Spinal cord (tissue), 10 donors: ENCODE measurements at places on chromosomes 5 and 9. TPM values are rescaled to one million over a fixed set of nuclear protein-coding genes. Genes with fewer than 3 reads are reported as not detected.
A peak's percentile ranks its signal among the peaks of the same experiment; 100 is the strongest.

CER1 gene
- 0.72 TPM for total RNA-seq

ITK gene
- 0.06 TPM for total RNA-seq

F2RL1 gene
- total RNA-seq: 5.3 TPM

- DNase-seq: no peak
Observed at GRCh38 chr9:341634-342421, 127.2 kb downstream of the DOCK8 start.

GRCh38 chr5:171580502-171581265, 161.2 kb downstream of the FGF18 start:
- peak; percentile 89 for DNase-seq

DNA sequence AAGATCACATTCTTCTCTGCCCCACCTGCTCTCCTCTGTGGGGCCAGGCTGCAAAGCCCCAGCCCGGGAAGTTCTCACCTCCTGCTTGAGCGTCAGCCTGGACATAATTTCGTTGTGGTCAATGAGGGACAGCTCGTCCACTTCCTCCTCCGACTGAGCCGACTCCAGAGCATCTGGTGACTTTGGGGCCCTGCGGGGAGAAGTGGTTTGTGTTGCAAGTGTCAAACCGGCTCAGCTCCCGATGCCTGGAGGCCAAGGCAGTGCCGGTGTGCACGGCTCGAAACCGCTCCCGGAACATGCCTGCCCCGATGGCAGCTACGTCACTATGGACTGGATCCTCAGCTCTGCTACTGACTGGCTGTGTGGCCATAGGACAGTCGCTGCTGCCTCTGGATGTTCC, 52.8 kb downstream of the PRRT1B start:
- no peak for DNase-seq

DNA sequence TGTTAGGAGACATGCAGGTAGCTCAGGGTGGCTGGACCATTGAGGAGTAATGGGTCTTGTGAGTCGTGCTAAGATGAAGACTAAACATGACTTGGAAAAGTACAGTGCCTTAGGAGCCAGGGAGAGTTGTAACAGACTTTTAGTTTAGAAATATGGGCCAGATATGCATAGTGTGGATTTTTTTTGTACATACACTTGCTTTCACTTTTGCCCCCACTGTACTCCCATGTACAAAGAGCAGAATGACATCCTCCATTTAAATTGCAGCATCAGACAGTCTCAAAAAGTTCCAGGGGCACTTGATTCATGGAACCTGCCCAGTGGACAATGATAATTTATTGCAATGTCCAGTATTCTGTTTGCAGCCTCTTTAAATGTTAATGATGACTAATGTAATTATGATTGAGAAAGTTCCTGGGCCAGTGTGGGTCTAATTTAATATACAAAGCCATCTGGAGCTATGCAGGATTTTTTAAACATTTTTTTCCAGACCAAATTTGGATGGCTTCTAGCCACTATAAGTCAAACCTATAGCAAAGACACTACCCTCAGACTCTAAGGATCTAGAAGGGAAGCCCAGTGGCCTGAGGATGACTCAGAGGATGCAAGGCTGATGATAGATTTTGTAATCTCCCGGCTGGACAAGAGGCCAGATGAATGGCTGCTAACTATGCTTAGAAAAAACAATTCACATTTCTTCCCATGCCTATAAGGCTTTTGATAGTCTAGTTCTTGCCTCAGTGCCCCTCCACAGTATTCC, 80.1 kb downstream of the TRPC7 start:
- DNase-seq: no peak

GRCh38 chr5:150780187-150780692, 1.7 kb downstream of the SMIM3 start:
- DNase-seq: no peak

DNA sequence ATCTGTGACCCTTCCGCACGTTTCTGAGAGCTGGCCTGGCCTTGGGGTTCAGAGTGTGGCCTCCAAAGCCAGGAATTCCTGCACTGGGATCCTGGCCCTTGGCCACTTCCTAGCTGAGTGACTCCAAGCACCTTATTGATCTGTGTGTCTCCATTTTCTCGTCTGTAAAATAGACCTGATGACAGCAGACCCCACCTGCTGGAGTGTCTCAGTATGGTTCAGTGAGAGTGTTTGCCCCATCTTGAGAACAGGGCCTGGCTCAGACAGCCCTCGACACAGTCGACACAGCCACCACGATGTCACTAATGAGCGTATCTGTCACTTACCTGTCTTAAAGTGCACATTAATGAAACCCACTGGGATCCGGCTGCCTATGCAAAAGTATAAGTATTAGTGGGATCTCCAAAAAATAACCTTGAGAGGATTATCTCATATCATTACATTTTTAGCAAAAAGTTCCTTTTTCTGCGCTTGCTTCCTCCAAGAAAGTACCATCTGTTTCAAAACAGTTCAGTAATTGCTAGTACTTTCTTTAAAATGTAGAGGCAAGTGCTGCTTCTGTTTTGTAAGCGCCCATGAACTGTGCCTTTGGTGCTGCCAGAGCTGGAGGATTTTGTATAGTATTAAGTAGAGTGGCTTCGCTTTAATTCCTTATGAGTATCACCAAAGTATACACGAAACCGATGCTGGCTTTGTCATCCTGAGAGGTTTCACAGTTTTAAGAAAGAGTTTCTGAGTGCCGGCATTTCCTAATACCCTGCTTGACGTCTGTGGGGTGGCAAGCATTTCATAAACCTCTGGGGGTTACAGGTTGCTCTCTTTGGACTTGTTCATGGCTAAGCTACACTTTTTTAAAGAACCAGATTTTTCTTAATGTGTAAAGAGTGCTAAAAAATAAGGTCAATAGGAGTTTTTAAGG, 31.7 kb downstream of the UBE2QL1 start:
- no peak for DNase-seq

DNA sequence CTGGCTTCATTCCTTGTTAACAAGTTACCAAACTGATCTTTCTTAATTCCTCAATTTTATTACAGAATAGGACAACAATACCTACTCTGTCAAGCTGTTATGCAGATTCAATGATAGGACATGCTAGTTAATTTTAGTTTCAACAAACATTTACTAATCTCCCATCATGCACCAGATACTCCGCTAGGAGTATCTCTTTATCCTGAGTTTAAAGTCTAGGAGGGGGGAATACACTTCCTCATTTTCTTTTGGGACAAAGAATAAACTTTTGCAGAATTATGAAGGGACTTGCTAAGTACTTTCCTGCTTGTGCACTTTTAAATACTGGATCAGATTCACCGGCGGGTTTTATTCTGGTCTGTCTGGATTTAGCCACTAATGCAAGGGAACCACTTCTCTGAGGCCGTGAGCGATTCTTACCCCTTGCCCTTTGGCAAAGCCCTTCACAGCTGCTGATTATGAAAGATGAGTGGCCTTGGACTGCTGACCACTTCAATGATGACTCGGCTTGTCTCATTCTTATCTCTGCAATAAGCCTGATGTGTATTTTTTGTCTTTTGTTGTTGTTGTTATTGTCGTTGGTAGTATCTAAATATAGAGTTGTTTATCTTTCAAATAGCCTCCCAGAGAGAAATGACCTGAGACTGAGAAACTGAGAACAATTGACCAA, 73.9 kb downstream of the RMI1 start:
- no peak for DNase-seq

- DNase-seq: no peak
Observed at GRCh38 chr9:98099898-98100297, 19.1 kb downstream of the TRIM14 start.

- no peak for DNase-seq
Observed at GRCh38 chr5:135051399-135051798, 17.4 kb upstream of the PITX1 start.

GRCh38 chr9:4042991-4043390, 256.9 kb downstream of the GLIS3 start:
- no peak for DNase-seq

GRCh38 chr5:154444556-154445421, 1.0 kb upstream of the SAP30L start:
- DNase-seq: no peak

DNA sequence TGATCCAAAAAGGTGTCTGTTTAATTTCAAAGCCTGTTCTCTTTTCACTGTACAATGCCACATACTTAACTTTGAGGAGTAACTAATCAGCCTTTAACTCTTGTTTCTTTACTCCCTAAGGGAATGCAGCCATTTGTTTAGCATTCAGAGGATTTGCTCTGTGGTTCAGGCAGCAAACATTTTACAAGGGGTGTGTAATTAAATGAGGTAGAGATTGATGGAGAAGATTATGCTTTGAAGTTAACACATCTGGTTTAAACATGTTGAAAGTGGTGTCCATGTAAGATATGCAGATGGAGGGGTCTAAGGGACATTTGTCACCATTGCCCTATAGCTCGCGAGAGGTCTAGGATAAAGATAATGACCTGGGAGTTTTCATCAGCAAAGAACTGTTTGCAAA, 41.9 kb downstream of the TMEM215 start:
- no peak for DNase-seq
